Thoracic aorta (tissue), 2 donors: ENCODE measurements at places on chromosomes 3 and 15.

GRCh38 chr15:89551550-89551949 is 23.7 kb upstream of the TICRR start:
- DNase-seq: no peak

DNA sequence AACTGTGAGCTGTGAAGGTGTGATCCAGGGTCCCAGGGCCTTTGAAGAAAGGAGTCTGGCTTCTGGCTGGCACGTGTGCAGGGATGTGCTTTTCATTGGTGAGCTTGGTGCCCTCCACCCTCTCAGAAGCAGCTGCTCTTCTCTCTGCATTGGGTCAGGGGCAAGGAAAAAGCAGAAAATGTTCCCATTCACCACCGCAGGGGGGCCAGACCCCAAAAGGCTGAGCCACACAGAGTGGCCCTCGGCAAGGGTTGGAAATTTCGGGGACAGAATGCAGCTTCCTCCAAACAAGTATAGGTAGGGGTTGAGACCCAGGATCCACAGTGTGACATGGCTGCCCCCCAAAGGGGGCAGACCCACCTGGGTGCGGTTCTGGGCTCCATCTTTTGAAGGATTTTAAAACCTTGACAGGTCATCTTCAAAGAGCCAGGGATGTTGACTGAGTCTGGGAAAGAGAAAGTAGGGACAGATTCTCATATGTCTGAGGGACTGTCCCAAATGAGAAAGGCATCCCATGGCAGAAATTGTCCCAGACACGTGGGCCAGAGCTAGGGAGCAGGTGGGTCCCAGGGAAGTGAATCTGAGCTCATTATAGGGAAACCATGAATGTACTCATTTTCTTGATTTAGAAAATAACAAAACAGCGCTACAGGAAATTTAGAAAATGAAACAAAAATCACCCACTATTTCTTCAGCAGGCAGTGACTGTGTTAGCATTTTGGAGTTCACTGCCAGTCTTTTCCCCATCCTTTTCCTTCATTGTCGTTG is 2.7 kb downstream of the CSK start:
- DNase-seq: no peak

DNA sequence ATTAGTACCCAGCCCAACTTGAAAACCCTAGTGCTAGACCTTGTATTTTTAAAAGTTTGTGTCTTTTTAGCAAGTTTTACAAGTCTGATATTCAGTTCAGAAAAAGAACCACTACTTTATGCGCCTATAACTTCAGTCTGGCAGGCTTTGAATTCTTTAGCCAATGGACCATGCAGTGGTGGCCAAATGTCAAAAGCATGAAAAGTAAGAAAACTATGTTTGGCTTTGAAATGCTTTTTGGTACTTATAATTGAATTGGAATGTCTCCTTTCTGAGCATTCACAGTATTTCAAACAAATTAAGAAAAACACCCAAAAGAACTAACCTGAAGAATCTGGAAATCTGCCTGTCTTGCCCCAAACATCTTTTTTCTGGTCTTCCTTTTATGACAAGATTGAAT is 12.8 kb downstream of the WDR48 start:
- DNase-seq: no peak

- DNase-seq: no peak
These were observed 1037.8 kb downstream of the OTOL1 start for GRCh38 chr3:162534431-162534830.

DNA sequence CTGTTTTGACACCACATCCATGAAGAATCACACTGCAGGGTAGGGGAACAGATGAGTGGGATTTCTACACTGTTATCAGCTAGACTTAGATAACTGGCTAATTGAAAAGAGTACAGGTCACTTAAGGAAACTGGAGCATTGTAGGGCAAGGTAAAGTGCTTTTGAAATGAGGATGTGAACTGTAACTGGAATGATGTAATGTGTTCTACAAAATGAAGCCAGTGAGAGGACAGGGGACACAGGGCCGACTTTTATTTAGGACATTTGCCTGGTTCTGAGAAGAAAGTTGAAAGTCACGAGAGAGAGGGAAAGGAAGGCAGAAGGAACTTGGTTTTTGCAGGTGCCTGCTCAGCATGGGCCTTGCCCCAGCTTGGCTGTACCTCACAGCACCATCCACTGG is 50.5 kb downstream of the IGF1R start:
- no peak for DNase-seq

GRCh38 chr15:50262533-50262932 is 3.0 kb downstream of the HDC start:
- no peak for DNase-seq

DNA sequence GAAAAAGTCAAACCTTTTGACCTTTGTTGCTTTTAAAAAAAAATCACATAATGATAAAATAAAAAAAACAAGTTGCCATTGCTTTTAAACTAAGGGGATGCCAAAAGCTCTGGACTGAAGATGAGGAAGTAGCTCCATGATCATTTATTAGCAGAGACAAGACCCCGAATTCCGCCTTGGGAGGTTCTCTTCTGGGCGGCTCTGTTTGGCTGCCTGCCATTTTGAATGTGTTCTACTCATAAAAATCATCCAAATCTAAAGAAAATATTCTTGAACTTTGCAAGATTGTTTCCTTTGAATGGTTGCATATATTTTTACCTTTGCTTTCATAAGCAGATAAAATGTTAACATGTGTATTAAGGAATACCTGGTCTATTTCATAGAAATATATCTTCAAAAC is 63.8 kb downstream of the NCEH1 start:
- no peak for DNase-seq
